ENCODE measurements at places on chromosomes 12 and 14.

DNA sequence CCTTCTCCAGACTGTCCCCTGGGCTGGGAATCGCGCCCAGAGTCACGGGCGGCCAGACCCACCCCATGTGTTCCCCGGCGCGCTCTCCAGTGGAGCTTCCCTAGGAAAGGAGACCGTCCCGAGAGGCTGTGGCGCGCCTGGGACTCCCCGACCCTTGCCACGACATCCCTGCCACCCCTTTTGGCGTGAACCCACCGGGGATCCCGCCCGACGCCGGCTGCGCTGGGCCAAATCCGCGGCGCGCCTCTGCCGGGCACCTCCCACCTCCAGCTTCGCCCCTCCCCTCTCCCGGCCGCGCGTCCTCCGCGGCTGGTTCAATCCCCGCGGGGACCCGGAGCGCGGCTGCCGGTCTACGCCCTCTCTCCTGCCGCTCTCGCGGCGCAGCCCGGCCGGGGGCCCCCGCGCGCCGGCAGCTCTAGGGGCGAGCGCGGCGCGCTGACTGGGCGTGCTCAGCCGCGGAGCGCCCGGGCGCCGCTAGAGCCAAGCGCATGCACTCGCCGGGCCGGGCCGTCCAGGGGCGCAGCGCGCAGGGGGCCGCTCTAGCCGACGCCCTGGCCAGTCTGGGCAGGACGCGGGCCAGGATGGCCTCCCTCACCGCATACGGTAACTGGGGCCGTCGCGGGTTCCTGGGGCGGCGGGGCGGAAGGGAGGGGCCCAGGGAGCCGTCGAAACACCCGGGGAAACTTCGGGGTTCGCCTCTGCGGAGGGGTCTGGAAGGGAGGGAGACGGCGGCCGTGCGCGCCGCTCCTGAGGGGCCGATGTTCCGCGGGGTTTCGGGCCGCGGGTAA, 77.4 kb upstream of the ANO4 start:
- DNase-seq: no peak

GRCh38 chr14:51119411-51120051, 24.6 kb upstream of the TRIM9 start:
- DNase-seq: no peak

DNA sequence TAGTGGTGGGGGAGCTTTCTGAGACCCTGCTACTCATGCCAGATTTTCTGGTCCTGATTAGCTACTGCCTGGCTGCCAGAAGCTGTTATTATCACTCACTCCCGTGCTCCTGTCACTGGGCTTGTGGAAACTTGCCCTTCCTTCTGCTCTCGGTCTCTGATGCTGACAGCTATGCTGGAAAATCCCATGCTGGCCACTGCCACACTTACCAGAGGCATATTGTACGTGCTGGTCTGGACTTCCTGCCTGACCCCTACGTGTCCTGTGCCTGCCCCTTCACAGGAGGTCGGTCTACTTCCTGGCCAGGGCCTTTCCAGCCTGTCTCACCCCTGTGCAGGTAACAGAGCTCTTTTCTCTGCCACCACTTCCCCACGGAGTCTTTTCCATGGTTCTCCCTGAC, 149.4 kb upstream of the PLEKHG7 start:
- DNase-seq: no peak

- DNase-seq: no peak
These were observed 611.0 kb downstream of the FSCB start for GRCh38 chr14:43896044-43896443.

- DNase-seq: no peak
These were observed 477 bp downstream of the OAS3 start for GRCh38 chr12:112938751-112939150.

- DNase-seq: no peak
These were observed 118.6 kb downstream of the SMOC1 start for GRCh38 chr14:69997849-69998248.

DNA sequence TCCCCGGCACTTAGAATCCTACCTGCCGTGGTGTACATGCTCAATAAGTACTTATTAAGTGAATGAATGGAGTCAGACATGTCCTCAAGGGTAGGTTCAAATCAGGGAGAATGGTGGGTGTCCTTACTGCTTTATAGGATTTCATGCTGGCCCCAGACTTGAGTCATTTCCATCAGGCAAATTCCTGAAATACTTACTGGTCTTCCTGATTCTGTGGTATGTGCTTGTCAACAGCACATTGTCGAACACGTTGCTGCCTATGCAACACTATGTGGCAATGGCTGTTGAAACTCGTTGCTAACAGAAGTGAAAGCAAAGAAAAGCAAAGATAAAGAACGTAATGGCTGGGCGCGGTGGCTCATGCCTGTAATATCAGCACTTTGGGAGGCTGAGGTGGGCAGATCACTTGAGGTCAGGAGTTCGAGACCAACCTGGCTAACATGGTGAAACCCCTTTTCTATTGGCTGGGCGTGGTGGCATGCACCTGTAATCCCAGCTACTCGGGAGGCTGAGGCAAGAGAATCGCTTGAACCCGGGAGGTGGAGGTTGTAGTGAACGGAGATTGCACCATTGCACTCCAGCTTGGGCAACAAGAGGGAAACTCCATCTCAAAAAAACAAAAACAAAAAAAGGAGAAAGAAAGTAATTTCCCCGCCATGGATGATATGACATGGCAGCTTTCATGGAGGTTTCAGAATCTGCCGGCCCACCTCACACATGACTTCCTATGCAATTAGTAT, 214.9 kb downstream of the ZFP36L1 start:
- DNase-seq: no peak

DNA sequence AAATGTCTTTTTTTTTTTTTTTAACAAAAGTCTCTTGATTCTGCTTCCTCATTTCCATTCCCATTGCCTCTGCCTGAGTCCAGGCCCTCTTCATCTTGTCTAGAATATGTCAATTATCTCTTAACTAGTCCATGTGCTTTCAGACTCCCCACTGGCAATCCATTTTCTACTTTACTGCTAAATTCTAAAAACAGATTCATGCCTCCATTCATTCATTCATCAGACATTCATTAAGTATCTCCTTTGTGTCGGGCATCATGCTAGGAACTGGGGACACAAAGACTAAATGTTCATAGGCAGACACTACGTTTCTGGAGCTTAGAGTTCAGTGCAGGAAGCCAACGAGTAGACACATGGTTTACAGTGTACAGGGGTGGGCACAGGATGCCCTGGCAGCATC, 9.6 kb upstream of the NEDD1 start:
- DNase-seq: no peak

DNA sequence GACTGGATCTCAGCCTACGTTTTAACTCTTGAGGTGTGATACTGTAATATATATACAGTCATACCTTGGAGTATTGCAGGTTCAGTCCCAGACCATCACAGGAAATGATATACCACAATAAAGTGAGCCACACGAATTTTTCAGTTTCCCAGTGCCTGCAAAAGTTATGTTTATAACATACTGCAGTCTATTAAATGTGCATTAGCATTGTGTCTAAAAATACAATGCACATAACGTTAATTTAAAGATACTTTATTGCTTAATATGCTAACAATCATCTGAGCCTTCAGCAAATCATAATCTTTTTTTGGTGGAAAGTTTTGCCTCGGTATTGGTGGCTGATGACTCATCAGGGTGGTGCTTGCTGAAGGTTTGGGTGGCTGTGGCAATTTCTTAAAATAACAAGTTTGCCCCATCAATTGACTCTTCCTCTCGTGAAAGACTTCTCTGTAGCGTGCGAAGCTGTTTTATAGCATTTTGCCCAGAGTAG, 18.9 kb downstream of the PYROXD1 start:
- DNase-seq: no peak

DNA sequence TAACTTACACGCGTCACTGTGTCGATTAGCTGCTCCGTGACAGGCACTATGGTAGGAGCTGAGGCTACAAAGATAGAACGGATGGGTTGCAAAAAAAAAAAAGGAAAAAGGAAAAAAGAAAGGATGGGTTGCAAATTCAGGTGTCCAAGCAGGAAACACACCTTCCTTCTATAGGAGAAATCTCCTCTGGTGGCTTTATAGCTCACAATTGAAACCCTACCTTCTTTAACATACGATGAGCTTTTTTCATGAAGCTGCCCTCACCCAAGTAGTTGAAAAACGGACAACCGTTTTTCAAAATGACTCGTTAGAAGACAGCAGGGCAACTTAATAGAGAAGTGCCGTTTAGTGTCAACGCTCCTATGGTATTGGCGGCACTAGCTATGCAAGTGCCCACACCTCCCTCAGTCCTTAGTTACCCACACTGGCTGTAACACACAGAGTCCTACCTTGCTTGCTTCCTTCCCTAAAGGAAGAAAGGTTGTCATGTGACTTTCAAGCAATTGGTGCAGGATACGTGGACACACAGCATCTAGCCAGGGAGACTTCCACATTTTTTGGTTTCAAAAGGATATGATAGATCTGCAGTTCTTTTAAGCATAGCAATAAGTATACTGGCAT, 682 bp upstream of the TRIP11 start:
- DNase-seq: peak; percentile 53

DNA sequence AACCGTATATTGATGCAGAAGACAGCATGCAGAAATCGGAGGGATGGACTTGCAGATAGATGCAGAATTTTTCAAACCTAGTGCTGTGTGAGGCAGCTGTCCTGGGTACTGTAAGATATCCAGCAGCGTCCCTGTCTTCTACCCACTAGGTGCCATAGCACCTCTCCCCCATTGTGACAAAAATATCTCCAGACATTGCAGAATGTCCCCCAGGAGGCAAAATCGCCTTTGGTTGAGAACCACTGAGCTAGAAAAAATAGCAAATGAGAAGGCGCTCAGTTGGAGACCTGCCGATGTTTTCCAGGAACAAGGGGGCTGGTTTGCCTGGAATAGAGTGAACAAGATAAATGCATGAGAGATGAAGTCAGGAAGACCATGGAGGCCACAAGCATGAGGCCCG, 67.9 kb upstream of the TMEM132D start:
- DNase-seq: no peak

- DNase-seq: no peak
These were observed 24.9 kb downstream of the KCNA5 start for GRCh38 chr12:5068619-5069018.

- no peak for DNase-seq
These were observed 110.5 kb downstream of the DERA start for GRCh38 chr12:16021676-16022075.

- no peak for DNase-seq
These were observed 4.3 kb downstream of the PUS1 start for GRCh38 chr12:131933387-131933786.

DNA sequence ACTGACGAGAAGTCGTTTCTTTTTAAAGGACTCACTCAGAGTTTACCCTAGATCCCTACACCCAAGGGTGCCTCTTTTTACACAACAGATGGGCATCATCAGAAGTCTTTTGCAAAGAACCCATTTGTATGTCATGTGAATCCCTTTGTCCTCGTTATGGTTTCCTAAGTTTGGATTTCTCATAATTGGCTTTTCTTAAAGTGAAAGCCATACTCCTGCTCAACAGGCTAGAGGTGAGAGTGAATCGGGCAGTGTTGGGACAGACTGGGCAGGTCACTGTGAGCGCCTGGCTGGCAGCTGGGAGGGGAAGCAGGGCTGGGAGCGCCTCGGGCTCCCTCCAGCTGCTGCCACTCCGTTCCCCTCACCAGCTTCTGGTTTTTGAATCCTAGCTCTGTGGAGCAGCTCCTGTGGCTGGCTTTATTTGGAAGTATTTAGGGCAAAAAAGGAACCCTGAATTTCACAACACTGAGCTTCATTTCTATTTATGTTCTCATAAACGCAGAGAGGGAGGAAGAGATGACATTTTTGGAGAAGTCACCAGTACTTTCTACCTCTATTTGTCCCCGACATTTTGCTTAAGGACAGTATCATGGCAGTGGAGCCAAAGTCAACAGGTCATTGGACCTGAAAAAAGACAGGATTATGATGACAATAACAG, 63.8 kb upstream of the ACTN1 start:
- no peak for DNase-seq

DNA sequence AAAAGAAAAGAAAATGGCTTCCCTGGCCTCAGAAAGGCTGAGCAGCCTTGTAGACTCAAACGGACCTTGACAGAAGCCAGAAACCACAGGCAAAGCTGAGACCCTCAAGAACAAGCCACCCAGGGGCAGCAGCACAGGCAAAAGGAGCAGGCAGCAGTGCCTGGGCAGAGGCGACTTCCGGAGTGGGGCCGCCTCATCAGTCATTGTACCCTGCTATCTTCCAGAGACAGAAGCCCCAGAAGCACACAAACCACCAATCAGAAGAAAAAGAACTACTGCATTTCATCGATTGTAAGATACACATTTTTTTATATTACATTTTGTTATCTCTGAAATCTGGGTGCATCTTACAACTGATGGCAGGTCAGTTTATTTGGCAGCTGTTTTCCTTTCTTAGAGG, 58.2 kb upstream of the ZFP36L1 start:
- no peak for DNase-seq

DNA sequence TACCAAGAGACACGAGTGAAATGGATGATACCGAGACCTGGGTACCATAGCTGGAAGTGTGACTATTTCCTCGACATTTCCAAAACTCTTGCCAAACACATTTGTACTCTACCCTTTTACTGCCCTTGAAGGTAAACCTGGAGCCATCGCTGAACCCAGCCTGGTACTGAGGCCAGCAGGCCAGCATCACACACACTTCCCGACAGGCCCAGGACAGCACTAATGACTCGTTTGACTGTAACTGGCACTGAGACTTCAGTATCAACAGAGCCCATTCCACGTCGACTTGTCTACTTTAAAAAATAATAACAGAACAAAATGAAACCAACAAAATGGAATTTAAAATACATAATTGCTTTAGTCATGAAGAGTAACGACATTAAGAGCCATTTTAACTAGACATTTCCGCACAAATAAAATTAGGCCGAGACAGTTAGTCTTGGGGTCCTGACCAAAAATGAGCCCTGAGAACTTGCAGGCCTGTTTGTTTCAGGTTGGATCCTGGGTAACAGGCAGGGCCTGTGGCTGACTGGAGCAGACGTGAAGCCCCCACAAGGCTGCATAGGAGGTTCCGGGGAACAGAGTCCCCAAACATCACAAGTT, 94.3 kb downstream of the RIMBP2 start:
- no peak for DNase-seq

- no peak for DNase-seq
These were observed 3.4 kb downstream of the MMP17 start for GRCh38 chr12:131831635-131832041.

DNA sequence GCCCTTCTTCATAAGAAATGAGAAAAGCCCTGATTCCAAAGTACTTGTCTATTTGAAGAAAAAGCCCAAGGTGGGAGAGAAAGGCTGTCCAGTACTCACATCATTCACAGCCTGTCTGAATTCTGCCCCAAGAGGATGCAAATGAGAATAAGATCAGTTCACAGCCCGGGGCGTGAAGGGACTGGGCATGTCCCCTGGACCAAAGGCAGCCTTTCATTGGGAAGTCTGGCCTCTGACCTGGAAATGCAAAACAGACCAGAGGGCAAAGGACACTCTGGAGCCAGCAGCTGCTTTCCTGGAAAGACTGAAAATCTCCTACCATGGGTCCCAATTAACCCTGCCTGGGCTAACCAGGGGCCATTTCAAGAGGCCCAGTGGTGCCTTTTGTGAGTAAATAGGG, 191.2 kb upstream of the PELI2 start:
- no peak for DNase-seq

Data from T-helper 1 cell (primary cell).